ENCODE measurements at places on chromosomes 7 and 10.

GRCh38 chr10:26781797-26782196 lies 79.0 kb downstream of the ABI1 start:
- DNase-seq, result no peak

DNA sequence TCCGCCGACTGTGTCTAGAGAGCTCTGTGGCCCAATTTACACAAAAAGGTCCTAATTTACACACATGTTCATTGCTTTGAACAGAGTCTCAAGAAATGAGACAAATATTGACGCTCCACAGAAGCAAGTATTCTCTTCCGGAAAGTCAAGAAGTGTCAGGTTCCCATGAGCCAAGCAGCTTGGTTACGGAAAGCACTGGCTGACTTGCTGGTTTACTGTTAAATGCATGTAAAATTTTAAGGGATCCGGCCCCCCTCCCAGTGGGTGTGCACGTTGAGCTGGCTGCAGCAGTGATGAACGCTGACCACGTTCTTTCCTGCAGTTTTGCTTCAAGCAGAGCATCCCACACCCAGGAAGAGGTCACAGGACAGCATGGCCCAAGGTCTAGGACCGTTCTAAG lies 76.8 kb downstream of the DIP2C start:
- DNase-seq, result no peak

DNA sequence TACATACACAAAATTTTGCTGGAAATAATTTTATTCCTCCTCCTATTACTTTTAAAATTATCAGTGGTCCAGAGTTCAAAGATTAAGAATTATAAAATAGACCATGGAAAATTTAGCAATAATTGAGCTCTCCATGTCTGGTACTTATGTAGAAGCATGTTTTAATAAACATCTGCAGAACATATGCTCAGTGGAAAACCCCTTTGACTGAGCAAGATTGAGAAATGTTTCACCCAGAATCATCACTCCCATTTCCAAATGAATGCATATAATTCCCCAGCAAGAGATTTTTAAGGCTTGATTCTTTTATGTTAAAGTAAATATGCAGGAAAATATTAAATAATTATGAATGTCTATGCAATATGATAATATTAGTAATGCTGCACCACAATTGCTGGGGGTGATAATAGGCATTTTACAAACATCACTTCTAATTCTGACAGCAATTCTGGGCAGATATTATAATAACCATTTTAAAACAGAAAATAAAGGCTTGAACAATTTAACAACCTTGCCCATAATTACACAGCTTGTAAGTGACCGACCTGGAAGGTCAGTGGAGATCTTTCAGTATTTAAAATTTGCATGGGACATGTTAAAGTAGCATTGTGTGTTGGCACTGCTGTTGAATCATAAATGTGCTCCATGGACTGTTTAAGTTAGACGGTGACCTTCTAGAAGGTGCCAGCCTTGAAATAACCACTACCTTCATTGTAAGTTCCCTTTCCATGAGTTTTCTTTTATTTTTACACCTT lies 45.6 kb upstream of the TES start:
- no peak for DNase-seq

DNA sequence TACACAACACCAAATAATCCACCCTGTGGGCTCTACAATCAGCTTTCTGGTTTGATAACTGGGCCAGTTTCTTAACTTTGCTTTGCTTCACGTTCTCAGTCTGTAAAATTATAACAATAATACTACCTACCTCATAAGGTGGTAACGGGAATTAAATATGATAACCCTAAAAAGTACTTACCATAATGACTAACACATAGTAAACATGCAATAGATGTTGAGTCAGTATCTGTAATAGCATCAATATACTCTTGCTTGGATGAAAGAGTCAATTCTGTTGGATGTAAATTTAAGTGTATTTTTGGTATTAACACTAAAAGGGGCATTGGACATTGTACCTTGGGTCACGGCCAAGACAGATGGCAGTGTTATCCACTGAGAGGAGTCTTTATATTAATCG lies 160.5 kb downstream of the FOXP2 start:
- no peak for DNase-seq

DNA sequence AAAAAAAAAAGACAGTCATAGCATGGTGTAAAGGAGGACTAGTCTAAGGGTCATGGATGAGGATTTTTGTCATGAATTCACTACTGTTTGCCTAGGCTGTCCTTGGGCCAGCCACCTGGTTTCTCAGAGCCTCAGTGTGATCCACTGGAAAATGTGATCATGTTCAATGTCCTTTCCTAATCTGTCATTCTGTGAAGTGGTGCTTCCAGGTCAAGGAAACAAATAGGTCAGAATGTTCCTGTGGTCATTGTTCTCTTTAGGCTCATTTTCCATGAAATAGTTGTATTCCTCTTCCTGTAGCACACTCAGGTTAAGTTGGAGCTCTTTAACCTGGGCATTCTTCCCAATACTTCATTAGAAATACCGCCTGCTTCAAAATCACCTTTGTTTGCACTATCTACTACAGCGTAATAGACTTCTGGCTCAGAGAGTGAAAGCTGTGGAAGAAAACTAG lies 16.5 kb downstream of the CD36 start:
- no peak for DNase-seq

GRCh38 chr7:39633563-39634477 lies 10.4 kb downstream of the RALA start:
- DNase-seq, result no peak
